ENCODE measurements at places on chromosomes 13 and 19. TPM values are rescaled to one million over a fixed set of nuclear protein-coding genes. Genes with fewer than 3 reads are reported as not detected.

The TSHZ3 gene
- 13.3 TPM for polyA plus RNA-seq

The JUNB gene
- polyA plus RNA-seq: 13.8 TPM

The CELF5 gene
- 1.0 TPM for polyA plus RNA-seq

The TNFRSF19 gene
- polyA plus RNA-seq: 56.4 TPM

The ACP5 gene
- polyA plus RNA-seq: 3.9 TPM

The PLIN5 gene
- polyA plus RNA-seq: 10.9 TPM

The CCDC9 gene
- 21.9 TPM for polyA plus RNA-seq

Data from left renal pelvis (tissue), 4 donors.